ENCODE measurements at places on chromosomes 5 and 9.

DNA sequence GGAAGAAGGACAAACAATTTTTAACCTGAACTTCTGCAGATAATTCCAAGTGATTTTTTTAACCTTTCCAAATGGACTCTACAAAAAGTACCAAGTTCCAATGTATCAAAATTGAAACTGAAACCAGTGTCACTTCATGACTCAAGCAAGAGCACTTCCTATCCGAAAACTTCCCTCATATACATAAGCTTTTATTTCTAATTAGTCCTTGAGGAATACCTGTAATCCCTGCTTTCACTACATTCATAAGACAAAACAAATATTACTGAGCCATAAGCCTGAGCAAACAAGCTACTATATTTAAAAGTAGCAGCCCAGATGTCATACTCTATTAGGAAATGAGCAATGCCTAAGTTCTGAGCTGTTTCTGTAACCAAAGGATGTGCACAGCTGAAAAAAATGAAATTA is 224.4 kb downstream of the EBF1 start:
- DNase-seq = no peak

- DNase-seq = no peak
These were observed 42.0 kb upstream of the TIMD4 start for GRCh38 chr5:157004893-157005551.

- no peak for DNase-seq
These were observed 37.9 kb downstream of the NRG2 start for GRCh38 chr5:140005145-140005591.

GRCh38 chr5:36660397-36661049 is 54.1 kb downstream of the SLC1A3 start:
- no peak for DNase-seq

DNA sequence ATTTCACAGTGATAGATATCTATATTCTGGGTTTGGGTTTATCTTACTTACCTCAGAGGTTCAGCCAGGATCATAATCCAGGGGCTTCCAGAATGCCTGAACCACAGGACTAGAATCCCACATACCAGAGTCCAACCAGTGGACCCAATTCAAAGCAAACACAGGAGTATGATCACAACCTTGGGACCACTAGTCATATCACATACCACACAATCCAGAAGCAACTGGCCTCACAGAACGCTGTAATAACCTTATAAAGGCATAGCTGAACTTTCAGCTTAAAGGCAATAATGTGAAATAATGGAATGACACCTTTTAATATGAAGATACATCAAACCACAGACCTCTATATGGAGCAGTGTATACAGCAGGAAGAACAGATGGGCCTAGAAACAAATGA is 25.3 kb downstream of the RAPGEF6 start:
- DNase-seq = no peak

- no peak for DNase-seq
These were observed 47.3 kb downstream of the SLC6A7 start for GRCh38 chr5:150236981-150237754.

GRCh38 chr9:90099262-90099963 is 494.6 kb downstream of the GADD45G start:
- peak; percentile 48 for DNase-seq

- no peak for DNase-seq
These were observed 139.3 kb upstream of the SHB start for GRCh38 chr9:38208206-38208901.

DNA sequence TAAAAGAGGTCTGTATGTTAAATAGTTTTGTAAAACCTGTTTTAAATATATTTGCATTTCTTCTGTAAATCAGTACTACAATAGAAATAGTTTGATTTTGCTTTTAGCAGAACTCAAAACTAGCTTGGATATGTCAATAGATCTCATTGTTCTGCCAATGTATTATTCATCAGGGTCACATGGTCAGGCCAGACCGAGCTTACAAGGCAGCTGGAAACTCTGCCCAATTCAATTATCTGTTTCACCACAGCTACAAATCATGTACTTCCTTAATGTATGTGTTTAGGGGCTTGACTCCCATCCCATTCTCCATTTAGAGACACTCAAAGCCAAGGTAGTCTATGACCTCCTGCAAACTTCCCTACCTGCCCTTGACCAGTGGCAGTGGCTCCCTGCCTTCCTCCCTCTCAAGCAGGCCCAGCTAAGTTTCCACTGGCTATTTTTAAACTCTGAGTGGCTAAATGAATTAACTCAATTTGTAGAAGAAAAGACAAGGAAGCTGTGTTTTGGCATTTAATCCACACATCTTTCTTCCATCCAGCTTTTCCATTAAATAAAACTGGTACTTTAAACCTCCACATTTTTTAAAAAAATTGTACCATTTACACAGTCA is 46.4 kb upstream of the SELENOP start:
- DNase-seq = no peak

- DNase-seq = no peak
These were observed 84.8 kb upstream of the NEURL1B start for GRCh38 chr5:172556262-172556661.

GRCh38 chr9:128005923-128006322 is 25.1 kb upstream of the EEIG1 start:
- no peak for DNase-seq

- no peak for DNase-seq
These were observed 74.3 kb downstream of the KIAA0825 start for GRCh38 chr5:94544031-94544650.

- DNase-seq = no peak
These were observed 111.7 kb upstream of the BOD1 start for GRCh38 chr5:173727839-173728778.

GRCh38 chr9:112863746-112864145 is 26.9 kb downstream of the SLC46A2 start:
- no peak for DNase-seq

DNA sequence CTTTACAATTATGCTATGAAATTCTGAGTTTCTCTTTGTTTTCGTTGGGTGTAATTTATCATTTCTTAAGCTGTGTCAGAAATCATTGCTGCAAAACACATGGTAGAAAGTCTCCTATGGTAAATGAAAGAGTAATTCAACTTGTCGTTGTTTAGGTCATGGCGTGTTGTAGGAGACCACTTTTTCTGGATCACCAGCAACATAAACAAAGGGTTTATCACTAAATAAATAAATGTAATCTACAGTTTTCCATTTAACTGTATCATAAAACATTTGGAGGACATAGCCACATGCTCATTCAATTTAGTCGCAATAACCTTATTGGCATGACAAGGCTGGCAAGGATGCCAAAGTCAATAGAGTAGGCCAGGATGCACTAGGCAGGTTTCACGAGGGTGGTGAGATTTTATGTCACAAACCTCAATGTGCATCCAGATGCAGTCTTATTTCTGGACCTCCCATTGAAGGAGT is 154.4 kb upstream of the ERCC6L2 start:
- no peak for DNase-seq

DNA sequence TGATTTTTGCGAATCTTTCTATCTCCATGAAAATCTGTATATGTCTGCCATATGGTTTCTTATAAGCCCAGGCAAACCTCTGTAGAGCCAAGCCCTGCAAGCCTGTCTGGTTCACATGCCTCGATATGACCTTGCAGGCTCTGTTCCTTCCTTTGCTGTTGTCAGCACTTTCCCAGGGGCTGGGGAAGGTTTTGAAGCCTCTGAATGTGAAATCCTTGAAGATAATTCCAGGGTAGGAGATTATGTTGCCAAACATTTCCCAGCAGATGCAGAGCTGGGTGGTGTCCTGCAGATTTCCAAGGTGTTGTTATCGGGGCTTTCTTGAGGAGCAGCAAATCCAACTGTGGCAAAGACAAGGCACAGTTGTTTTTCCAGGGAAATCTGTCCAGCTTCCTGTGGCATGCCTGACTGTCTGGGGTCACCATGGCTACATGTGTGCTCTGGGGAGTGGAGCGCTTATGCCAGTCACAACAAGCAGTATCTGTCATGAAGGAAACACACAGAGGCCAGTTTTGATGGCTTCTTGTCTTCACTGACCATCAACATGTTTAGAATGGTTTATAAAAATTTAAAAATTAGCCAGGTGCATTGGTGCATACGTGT is 60.7 kb upstream of the RPS23 start:
- no peak for DNase-seq

DNA sequence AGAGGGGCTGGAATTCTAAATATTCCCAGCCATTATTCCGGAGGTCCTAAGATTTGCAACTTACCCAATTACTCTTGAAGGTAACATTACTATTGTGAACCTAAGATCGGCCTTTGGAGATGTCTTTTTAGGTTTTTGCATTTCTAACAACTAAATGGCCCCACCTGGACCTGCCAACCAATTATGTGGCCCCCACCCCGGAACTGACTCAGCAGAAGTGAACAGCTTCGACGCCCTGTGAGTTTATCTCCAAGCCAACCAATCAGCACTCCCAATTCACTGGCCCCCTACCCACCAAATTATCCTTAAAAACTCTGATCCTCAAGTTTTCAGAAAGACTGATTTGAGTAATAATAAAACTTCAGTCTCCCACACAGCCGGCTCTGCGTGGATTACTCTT is 62.9 kb downstream of the NEURL1B start:
- DNase-seq = no peak

- no peak for DNase-seq
These were observed 3.2 kb downstream of the GALNT10 start for GRCh38 chr5:154193701-154194121.

DNA sequence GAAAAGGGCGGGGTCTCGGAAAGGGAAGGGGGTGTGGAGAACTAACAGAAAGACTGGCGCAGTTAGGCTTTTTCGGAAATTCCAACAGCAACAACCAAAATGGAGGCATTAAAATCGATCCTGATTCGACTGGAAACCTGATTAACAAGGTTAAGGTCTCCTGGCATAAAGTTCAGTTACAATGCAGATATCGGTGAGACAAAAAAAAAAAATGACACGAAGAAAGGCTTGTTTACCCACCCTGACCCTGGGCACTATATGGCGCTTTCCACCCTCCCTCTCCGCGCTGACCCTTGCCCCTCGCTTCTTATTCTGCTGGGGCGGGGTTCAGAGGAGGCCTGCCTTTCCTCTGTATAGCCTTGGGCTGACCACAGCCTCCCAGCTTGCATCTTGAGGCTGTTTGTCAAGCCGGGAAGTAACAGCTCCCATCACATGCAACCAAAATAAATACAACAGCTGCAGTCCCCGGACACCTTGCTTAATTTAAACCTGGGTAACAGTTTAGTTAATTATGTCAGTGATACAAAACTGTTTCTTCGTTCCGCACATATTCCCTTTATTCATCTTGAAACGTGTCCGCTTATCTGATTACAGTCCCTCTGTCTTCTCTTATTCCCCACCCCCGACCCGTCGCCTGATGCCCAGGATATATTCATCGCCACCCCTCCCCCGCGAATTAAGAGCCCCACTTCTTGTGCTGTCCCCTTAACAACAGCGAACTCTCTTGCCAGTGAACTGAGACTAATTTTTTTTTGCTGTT is 795 bp upstream of the PJA2 start:
- DNase-seq = no peak

DNA sequence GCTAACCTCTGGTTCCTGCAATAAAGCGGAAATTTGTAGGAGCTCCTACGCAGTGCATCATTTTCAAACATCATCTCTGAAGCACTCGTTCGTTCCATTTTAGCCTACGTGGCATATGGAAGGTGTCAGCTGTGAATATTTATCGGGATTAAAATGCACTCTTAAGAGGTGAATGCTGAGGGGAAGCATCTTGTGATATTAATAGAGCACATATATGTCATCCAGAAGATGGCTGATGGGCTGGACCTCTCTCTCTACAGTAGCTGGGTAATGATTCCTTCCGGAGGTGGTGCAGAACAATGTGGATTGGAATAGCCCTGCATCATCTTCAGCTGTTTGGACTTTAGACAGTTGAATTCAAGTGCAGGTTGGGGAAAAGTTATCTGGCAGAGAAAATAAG is 478.7 kb downstream of the DMAC1 start:
- DNase-seq = no peak

DNA sequence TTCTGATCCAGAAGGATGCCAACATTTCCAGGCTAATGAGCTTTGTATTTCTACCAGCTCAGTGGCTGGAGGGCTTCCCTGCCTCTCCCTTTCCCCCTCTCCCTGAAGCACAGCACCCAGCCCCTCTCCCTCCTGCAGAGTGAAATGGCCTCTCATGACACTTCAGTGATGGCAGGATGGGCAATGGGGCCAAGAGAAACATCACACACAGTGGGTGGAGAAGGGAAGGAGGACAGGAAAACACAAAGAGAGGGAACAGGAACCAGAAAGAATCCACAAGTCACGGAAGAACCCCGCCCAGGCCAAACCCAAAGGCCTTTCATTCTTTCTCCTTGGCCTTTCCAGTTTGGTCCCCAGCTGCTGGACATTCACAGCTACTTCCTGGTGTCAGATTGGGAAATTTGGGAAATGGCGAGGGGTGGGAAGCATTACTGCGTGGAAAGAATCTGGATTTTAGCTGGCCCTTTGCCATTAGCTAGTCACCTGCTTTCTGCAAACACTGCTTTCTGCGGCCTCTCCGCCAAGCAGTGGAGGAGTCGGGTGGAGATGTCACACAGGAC is 82.6 kb downstream of the GLDC start:
- no peak for DNase-seq

DNA sequence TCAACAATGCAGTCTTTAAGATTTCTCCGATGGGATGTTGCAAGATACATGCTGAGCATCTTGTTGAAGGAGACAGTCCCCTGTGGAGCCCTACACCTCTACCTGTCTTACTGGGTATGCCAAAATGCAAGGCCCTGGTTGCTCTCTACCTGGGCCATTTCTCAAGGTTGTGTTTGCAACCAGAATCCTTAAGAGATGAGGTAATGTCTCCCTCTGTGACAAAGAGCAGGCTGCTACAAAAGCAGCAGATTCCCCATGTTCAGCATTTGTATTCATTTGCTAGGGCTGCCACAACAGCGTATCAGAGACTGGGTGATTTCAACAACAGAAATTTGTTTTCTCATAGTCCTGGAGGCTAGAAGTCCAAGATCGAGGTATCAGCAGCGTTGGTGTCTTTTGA is 138.4 kb upstream of the RPS23 start:
- no peak for DNase-seq

DNA sequence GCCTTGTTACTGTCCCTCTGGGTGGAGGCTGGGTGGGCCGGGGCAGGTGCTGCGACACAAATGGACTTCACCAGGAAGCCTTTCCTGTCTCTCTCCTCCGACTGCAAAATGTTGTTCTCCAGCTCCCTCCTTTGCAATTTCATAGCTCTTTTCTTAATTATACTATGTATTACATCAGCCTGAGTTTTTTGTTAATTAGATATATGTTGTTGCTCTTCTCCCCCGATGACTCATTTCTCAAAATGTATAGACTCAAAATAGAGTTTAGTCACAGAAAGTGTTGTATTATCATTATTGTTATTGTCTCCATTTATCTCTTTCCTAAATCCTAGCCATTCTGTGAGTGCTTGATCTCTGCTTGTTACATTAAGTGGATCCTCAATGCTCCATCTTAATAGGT is 122.4 kb upstream of the OSMR start:
- no peak for DNase-seq

DNA sequence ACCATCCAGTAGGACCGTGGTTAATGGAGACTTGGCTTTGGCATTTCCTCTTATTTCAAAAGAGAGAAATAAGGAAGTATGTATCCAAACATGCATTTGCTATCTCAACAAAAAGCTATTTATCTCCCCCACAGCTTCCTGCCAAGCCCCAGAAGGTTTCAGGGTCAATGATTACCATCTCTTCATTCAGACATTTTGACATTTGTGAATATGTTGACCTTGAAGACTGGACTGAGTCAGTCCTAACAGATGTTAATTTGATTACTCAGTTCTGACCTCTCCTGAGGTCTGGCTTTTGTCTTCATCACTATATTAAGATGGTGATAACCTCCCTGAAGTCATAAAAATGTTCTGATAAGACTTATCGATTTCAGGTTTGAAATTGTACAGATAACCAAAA is 479.4 kb downstream of the AGTPBP1 start:
- no peak for DNase-seq

- no peak for DNase-seq
These were observed 139.3 kb upstream of the FST start for GRCh38 chr5:53340956-53341750.

GRCh38 chr9:108549184-108549583 is 306.6 kb downstream of the ACTL7B start:
- DNase-seq = no peak
